ENCODE measurements at places on chromosomes 4 and X.

DNA sequence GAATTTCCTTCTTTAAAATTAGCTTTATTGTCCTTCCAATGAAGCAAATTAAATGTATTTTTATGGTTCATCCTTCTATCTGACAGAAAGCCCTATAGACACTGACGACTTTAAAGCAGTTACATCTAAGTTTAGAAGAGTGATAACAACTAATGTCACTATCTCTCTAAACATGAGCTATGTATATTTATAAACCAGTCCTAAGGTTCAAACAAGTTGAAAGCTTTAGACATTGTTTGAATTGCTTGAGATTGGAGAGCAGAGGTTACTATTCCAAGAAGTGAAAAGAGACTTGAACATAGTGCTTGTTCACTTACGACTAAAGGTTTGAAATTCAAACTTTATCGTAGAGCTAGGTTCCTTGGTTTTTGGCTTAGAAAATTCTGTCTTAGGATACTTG lies 30.2 kb upstream of the EIF1AX start:
- DNase-seq = no peak

DNA sequence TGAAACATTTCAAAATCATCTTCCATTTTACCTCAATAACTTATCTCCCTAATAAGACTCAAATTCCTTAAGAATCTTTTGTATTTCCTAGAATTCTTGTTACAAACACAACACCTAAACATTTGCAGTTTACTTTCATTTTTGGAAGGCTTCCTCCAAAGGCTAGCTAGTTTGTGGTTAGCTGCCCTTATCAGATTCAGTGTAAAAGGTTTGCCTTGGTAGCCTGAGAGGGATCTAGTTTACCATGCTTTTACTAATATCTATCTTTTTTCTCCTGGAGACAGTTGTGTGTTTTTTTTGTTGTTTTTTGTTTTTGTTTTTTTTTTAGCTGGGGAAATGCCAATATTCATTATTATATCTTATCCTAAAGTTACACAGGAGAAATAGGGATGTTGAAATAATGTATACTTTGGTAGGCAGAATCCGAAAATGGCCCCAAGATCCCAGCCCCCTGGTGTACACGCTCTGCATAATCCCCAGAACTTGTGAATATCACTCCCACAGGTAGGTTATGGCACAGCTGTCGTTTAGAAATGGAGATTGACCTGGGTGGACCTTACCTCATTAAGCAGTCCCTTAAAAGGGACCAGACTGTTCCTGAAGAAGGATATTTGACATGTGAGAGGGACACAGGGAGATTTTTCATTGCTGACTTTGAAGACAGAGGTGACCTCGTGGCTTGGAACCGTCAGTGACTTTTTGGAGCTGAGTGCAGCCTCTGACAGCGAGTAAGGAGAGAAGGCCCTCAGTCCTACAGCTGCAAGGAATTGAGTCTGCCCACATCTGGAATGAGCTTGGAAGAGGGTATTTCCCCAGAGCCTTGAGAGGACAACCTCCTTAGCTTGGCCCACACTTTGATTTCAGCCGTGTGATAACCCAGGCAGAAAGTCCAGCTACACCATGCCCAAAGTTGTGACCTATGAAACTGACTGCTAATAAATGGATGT lies 33.4 kb downstream of the SEPTIN11 start:
- DNase-seq = no peak

DNA sequence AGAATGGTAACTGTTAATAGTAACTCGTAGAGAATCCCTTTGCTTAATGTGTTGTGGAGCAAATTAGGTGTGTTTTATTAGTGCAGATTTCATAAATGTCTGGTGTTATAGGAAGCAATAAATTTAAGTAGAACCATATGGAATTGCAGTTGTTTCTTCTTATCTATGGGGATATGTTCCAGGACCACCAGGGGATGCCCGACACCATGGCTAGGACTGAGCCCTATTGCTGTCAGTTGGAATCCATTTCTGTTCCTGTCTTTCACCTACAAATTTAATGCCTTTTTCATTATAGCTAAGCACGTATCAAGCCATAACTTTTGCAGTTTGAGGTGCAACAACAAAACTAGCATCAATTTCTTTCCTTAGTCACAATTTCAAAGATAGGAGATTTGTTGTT lies 72.5 kb downstream of the DDIT4L start:
- no peak for DNase-seq

DNA sequence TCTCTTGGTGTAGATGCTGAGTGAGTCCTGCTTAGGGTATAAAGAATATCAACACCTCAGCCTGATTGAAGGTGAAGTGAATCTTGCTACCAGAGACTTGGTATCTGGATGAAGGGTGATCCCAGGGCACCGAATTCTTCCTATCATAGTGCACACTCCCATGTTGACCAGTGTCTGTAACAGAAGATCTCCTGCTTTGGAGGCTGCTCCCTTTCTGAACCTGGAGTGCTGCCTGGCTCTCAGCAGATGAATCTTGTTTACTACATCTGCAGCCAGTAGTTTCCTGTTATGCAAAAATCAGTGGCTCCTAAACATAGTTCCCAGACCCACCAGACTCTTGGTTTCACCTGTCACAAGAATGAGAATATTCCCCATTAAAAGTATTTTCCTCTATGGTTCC lies 191.7 kb upstream of the GK2 start:
- DNase-seq = no peak

- DNase-seq = no peak
These were observed 353.9 kb downstream of the NKX6-1 start for GRCh38 chr4:84145176-84145575.

DNA sequence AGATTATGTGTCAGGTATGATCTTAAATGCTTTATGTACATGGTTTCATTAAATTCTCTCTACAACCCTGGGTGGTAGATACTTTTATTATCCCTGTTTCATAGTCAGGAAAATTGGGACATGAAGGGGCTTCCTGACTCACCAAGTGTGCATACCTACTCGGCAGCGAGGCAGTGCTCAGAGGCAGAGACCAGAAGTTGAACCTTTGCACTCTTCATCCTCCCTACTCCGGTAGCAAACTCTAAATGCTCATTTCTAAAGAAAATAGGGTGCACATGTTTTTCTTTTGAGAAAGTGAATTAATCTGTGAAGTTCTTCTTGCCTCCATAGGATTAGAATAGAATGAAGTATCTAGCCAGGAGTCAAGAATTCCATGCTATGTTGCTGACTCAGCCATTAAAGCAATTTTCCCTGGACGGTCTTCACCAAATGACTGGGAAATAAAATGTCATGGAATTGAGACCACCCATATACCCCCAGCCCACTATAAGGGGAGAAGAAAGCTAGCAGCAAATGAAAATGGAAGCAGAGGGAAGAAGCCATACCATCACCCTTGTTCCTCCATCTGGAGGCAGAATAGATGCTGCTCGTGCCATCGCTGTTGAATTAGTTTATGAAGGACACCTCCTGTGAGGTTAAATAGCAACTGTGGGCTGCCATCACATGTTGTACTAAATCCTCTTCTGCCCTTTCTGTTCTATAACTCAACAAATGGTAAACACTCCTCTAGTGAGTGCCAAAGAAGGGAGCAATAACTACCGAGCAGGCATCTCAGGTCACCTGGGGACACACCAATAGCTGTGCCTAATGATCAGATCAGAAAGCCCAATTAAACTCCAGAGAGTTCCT lies 355.4 kb downstream of the CAMK2D start:
- no peak for DNase-seq

DNA sequence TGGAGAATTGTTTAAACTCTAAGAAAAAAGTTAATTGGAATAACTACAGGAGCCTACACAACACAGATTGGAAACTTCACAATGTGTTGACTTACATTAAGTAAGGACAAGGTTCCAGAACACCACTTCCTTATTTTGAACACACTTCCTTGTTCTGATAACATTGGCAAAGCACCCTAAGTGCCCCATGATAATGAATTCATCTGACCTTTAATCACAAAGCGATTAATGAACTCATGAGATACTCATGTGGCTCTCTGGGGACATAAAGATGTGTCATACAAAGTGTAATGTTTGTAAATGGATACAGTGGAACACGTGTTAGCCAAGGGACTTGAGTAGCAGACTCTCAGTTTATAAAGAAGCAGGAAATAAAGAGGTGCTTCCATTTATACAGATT lies 69.0 kb upstream of the ATOH1 start:
- DNase-seq = no peak

DNA sequence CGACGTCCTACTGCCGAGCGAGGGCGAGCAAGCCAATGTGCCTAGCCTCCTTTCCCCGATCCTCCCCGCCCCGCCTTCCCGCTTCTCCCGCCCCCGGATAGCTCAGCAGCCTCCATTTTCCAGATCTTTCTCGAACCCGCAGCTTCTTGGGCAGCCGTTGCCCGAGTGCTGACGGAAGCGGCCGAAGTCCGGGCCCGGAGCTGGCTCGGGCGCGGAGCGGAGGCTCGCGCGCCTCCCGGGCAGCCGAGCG lies 172 bp upstream of the HSPA4L start:
- no peak for DNase-seq

DNA sequence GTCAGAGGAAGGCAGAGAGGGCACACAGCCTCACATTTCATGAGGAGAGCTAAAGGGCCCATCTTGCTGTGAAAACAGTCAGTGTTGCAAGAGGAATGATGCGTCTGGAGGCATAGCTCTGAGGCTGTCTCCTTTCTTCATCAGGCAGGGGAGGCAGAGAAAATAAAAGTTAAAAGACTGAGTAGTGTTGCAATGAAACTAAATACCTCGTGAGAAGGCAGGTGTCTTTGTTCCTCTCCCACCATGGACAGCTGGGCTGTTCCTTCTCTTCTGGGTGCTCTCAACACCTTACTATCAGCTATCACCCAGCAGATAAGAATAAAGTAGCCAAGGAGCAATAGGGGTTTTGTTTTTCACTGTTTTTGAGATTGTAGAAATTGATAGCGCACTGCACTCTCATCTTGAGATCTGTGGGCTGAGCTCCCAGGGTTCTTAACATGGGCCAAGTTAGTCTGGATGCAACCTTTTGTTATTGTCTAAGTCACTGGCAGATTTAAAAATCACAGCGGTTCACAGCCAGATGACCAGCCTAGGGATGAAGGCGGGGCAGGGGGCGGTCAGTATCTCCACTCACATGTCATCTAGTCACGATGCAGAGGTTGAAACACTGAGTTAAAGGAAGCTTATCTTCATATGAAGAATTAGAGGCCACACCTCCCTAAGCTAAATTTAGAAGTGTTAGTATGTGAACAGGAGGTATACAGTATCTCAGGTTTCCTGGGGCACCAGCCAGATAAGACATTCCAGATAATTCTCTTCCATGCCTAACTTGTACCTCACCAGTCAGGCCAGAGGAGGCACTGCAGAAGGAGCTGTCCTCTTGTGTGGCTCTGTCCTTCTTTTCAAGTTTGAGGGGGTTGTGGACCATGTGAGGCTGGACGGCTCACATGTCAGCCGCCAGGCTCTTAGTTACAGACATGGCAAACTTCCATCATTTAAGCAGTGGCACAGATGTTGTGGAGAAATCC lies 36.9 kb downstream of the PARM1 start:
- DNase-seq = no peak

- DNase-seq = no peak
These were observed 95.6 kb upstream of the METTL14 start for GRCh38 chr4:118589471-118590055.

DNA sequence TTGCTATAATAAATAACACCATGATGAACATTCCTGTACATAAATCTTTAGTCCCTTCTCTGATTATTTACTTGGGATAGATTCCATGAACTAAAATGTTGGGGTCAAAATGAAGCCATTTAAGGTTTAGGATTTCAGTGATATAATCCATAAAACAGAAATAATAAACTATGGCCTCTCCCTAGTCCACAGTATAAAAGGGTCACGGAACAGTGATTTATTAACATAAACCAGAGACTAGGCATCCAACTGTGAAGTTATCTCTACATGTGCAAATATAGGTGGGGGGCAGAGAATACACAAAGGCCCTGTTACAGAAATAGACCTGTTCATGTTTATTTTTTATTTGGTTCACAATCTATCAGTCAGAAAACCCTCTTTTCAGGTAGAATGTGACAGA lies 499.1 kb upstream of the SLIT2 start:
- no peak for DNase-seq

DNA sequence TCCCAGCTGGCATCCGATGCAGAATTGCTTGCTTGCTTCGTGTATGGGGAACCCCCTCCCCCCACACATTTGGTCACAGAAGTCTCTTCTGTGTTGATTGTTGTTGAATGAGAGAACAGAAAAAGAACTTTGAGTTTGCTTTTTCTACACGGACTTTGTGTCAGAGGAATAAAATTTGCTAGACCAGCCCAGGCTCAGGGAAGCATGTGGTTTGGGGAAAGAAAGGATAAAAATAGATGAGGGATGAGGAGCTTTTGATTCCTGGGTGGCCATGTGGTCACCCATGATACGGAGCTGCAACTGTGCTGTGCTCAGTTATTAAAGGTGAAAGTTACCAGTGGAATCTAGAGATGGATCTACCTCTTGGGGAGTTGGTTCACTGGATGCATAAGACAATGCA lies 34.2 kb upstream of the ESX1 start:
- DNase-seq = no peak

DNA sequence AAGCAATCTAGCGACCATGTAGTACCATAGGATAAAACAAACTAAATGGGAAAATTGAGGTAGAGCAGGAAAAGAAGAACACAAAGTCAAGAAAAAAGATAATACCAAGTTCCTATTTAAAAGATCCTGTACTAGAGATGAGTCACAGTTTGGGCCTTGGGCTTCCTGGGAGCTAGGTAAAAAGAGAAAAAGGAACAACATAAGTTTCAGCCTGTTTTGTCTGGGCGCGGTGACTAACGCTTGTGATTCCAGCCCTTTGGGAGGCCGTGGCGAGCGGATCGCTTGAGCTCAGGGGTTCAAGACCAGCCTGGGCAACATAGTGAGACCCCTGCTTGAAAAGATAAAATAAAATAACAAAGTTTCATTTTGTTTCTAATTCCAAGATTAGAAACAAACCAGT lies 14.0 kb upstream of the TMEM156 start:
- no peak for DNase-seq

GRCh38 chr4:68463796-68464195 lies 16.5 kb downstream of the TMPRSS11E start:
- no peak for DNase-seq

- no peak for DNase-seq
These were observed 264.3 kb upstream of the AGTR2 start for GRCh38 chrX:115906276-115906675.

DNA sequence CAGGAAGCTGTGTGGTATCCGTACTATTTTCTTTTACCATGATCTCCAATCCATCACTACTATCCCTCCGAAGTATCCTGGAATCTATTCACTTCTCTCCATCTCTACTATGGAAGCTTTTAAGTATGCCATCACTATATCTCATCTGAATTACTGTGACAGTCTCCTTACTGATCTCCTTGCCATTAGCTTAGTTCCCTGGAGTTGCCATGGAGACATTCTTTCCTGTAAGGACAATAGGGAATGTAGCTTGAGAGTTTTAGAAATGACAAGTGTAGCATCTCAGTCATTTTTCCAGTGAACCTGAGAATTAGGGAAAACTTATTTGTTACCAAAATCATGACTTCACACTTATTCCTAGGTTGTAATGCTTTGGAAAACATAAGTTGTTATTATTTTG lies 86.3 kb downstream of the HPGD start:
- no peak for DNase-seq

GRCh38 chr4:20889901-20890300 lies 189.6 kb downstream of the PACRGL start:
- DNase-seq = no peak

- DNase-seq = no peak
These were observed 63.9 kb downstream of the PLS3 start for GRCh38 chrX:115624916-115625315.

- no peak for DNase-seq
These were observed 10.0 kb downstream of the ELMOD2 start for GRCh38 chr4:140533951-140534480.

- no peak for DNase-seq
These were observed 330.3 kb upstream of the PITX2 start for GRCh38 chr4:110953191-110953590.
